ENCODE measurements at places on chromosomes 4 and X. TPM values are rescaled to one million over a fixed set of nuclear protein-coding genes. Genes with fewer than 3 reads are reported as not detected.

The CFP gene
- total RNA-seq: 14.1 TPM

The PNMA5 gene
- 0.17 TPM for total RNA-seq

The SCRG1 gene
- not detected for total RNA-seq

The PPEF2 gene
- 0.17 TPM for total RNA-seq

The IL1RAPL1 gene
- total RNA-seq: not detected

The FGA gene
- not detected for total RNA-seq

- no peak overlapping the region for H3K27ac ChIP-seq
- peaks cover 28% of the 10 kb centered on the region for H3K4me1 ChIP-seq
- no peak overlapping the region for H3K4me3 ChIP-seq
- H3K27me3 ChIP-seq: no peaks in the 10 kb centered on the region
These were observed 37.7 kb downstream of the NOP14 start for GRCh38 chr4:2925496-2925895.

- H3K4me3 ChIP-seq: no peak overlapping the region
- DNase-seq: no peak
- no peak overlapping the region for H3K27ac ChIP-seq
- no peaks in the 10 kb centered on the region for H3K27me3 ChIP-seq
- no peaks in the 10 kb centered on the region for H3K4me1 ChIP-seq
These were observed 61.9 kb downstream of the ANKRD50 start for GRCh38 chr4:124650614-124651013.

DNA sequence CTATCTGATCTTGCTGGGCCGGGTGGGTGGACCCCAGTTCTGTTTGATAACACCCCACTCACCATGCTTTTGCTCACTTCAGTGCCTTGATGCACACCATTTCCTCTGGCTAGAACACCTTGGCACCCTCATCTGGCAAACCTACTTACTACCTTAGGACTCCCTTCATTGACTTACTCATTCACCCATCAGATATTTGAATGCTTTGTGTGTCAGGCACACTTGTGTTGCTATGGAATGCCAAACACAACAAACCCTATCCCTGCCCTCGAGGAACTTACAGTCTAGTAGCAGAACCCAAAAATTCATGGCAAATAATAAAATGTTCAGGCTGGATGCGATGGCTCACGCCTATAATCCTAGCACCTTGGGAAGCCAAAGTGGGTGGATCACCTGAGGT lies 13.9 kb downstream of the CCNG2 start:
- no peak for DNase-seq
- H3K4me1 ChIP-seq: no peaks in the 10 kb centered on the region
- H3K27ac ChIP-seq: peak overlapping the region; percentile 19
- H3K4me3 ChIP-seq: no peak overlapping the region

DNA sequence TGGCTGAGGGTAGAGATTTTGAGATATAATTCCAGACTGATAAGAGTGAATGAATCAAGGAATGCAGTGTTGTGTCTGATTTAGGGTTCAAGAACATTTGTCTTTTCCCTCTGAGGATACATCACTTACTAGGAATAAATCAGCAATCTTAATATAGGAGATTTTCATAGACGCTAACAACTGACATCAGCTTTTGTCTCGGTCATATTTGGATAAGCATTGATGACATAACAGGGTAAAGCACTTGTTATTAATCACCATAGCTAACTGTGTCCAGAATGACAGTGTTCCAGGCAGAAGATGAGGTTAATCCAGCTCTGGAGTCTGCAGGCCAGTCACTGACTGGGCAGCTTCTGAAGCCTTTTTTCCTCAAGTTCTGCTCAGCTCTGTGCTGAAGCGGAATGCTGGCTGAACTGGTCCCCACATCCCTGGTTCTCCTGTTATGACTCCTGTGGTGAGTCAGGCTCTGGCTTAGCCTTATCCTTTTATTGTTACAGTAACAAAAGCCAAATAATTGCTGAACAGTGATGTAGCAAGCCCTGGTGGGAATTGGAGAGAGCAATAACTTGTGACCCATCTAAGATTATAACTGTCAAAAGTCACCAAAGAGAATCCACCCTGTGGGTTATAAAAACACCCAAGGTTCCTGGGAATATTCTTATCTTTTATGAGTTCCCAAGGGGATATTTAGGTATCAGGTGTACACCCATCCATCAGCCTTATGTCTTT lies 41.8 kb downstream of the FNIP2 start:
- no peak for DNase-seq
- peak overlapping the region; percentile 77 for H3K27ac ChIP-seq
- H3K4me1 ChIP-seq: peaks cover 23% of the 10 kb centered on the region
- peaks cover 2% of the 10 kb centered on the region for H3K36me3 ChIP-seq
- H3K27me3 ChIP-seq: no peaks in the 10 kb centered on the region
- H3K4me3 ChIP-seq: peak overlapping the region; percentile 80

GRCh38 chr4:107520368-107520767 lies 199.7 kb downstream of the PAPSS1 start:
- no peak for DNase-seq
- no peaks in the 10 kb centered on the region for H3K4me1 ChIP-seq
- H3K4me3 ChIP-seq: no peak overlapping the region
- no peaks in the 10 kb centered on the region for H3K27me3 ChIP-seq
- H3K27ac ChIP-seq: no peak overlapping the region

GRCh38 chr4:93809773-93810172 lies 18.8 kb upstream of the ATOH1 start:
- no peaks in the 10 kb centered on the region for H3K36me3 ChIP-seq
- no peak overlapping the region for H3K4me3 ChIP-seq
- no peaks in the 10 kb centered on the region for H3K27me3 ChIP-seq
- DNase-seq: no peak
- no peaks in the 10 kb centered on the region for H3K4me1 ChIP-seq

DNA sequence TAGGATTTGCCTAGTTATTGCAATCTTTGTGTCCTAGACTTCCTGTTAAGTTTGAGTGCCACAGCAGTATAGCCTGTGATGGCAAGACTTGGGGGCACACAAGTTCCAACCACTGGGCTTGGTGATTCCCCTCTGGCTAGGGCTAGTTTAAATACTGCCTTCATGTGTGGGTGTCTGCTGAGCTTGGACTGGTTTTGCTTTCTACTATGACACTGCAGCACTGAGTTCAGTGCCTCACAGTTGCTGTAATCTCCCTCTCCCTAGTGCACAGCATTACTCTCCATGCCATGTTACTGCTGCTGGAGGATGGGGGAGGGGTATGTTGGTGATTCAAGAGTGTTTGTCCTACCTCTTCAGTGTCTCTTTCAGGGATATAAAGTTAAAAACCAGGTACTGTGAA lies 379.6 kb downstream of the IL15 start:
- no peak for DNase-seq
- H3K36me3 ChIP-seq: peaks cover 2% of the 10 kb centered on the region
- H3K27ac ChIP-seq: no peak overlapping the region
- peaks cover 3% of the 10 kb centered on the region for H3K27me3 ChIP-seq

GRCh38 chr4:8427761-8428287 lies 12.7 kb downstream of the ACOX3 start:
- peak overlapping the region; percentile 95 for H3K4me3 ChIP-seq
- no peak for DNase-seq
- no peaks in the 10 kb centered on the region for H3K36me3 ChIP-seq

- no peaks in the 10 kb centered on the region for H3K4me1 ChIP-seq
- no peak for DNase-seq
- no peaks in the 10 kb centered on the region for H3K27me3 ChIP-seq
- H3K27ac ChIP-seq: no peak overlapping the region
- H3K36me3 ChIP-seq: no peaks in the 10 kb centered on the region
These were observed 60.0 kb downstream of the SLC9B1 start for GRCh38 chr4:102959496-102959895.

- peaks cover 22% of the 10 kb centered on the region for H3K4me1 ChIP-seq
- DNase-seq: no peak
These were observed 9.6 kb upstream of the DLG3 start for GRCh38 chrX:70434914-70435586.

GRCh38 chr4:153234885-153235284 lies 30.6 kb downstream of the TRIM2 start:
- DNase-seq: no peak
- H3K4me1 ChIP-seq: peaks cover 12% of the 10 kb centered on the region
- no peaks in the 10 kb centered on the region for H3K36me3 ChIP-seq
- H3K4me3 ChIP-seq: no peak overlapping the region

DNA sequence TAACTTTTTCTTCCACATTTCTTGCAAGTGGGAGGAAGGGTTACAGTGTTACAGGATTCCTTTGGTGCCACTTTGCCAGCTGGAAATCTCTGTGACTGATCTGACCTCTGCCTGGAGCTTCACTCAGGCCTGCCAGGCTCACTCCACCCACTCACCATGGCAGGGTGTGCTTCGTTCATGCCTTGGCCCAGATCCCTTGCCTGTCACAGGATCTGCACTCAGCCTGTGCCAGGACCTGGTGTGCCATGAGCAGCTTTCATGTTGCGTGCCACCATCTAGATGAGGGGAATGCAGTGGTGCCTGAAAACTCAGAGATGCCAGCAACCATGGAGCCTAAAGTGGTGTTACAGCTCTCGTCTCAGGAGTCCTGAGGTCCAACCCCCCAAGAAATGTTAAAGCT lies 2596.4 kb downstream of the PCDH7 start:
- no peak for DNase-seq
- no peak overlapping the region for H3K27ac ChIP-seq
- no peak overlapping the region for H3K4me3 ChIP-seq
- no peaks in the 10 kb centered on the region for H3K36me3 ChIP-seq
- no peaks in the 10 kb centered on the region for H3K4me1 ChIP-seq
- no peaks in the 10 kb centered on the region for H3K27me3 ChIP-seq

DNA sequence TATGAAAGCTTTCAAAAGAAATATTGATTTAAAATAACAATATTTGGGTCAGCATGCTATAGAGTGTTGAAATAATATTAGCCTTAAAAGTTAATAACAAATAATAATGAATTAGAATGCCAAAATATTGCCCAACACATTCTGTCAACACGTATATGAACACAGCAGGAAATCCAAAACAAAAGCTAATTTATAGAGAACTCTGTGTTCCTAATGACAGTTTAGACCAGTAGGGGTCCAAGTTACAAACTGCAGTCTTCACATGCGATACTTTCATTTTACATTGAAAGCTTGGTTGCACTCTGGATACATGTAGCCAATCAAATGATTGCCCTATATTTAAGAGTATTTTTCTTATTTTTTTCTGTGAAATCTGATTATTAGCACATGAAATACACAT lies 274.4 kb downstream of the DCTD start:
- no peak for DNase-seq
- no peaks in the 10 kb centered on the region for H3K36me3 ChIP-seq
- H3K4me1 ChIP-seq: no peaks in the 10 kb centered on the region

DNA sequence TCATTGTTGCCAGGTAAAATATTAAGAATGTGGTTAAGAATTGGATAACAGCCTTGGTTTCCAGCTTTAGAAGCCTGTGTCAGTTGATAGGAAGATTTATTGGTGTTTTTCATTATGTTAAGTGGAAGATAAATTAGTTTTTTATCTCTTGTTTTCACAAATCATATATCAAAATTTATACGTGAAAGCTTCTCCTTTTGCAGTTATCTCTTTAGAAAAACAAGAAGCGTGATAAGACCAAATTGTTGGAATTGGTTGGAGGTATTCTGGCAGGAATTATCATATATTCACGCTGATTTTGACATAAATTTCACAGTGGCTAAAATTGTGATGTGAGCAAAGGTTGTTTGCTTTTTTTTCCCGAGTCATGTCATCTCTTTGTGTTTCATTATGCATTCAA lies 90.6 kb downstream of the FRMPD4 start:
- DNase-seq: no peak
- H3K4me3 ChIP-seq: no peak overlapping the region
- H3K27ac ChIP-seq: no peak overlapping the region
- no peaks in the 10 kb centered on the region for H3K4me1 ChIP-seq

GRCh38 chr4:113478032-113478431 lies 283.5 kb downstream of the CAMK2D start:
- peaks cover 38% of the 10 kb centered on the region for H3K36me3 ChIP-seq
- H3K27me3 ChIP-seq: no peaks in the 10 kb centered on the region
- no peak overlapping the region for H3K27ac ChIP-seq
- no peak overlapping the region for H3K4me3 ChIP-seq

GRCh38 chr4:73832651-73833237 lies 3.7 kb upstream of the CXCL6 start:
- no peaks in the 10 kb centered on the region for H3K36me3 ChIP-seq
- peaks cover 15% of the 10 kb centered on the region for H3K27me3 ChIP-seq
- no peaks in the 10 kb centered on the region for H3K4me1 ChIP-seq
- no peak for DNase-seq

- H3K4me1 ChIP-seq: no peaks in the 10 kb centered on the region
- H3K27me3 ChIP-seq: no peaks in the 10 kb centered on the region
- H3K4me3 ChIP-seq: no peak overlapping the region
These were observed 213.6 kb upstream of the VEGFC start for GRCh38 chr4:177006331-177006730.

GRCh38 chr4:118850488-118851173 lies 14.7 kb upstream of the SEC24D start:
- H3K27ac ChIP-seq: peak overlapping the region; percentile 93
- peaks cover 4% of the 10 kb centered on the region for H3K27me3 ChIP-seq
- H3K4me3 ChIP-seq: peak overlapping the region; percentile 89
- DNase-seq: no peak
- peaks cover 21% of the 10 kb centered on the region for H3K4me1 ChIP-seq

- DNase-seq: no peak
- H3K4me3 ChIP-seq: peak overlapping the region; percentile 28
- no peak overlapping the region for H3K27ac ChIP-seq
- peaks cover 10% of the 10 kb centered on the region for H3K27me3 ChIP-seq
These were observed 14.4 kb downstream of the MGARP start for GRCh38 chr4:139265654-139266053.

DNA sequence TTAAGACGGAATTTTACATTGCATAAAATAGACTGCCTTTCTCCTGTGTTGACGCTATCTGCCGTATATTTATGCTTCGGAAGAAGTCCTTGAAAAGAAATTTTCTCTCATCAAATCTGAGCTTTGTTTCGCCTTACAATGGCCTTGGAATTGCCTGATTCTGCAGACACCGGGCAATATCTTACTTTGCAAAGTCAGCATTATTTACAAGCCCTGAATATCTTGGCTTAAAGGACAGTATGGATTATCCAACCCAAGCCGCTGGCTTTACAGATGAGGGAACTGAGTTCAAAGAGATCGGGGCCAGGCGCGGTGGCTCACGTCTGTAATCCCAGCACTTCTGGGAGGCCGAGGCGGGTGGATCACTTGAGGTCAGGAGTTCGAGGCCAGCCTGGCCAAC lies 1.1 kb upstream of the MANBA start:
- H3K4me1 ChIP-seq: peaks cover 31% of the 10 kb centered on the region
- peak overlapping the region; percentile 96 for H3K4me3 ChIP-seq
- no peak overlapping the region for H3K27ac ChIP-seq
- H3K36me3 ChIP-seq: peaks cover 15% of the 10 kb centered on the region

DNA sequence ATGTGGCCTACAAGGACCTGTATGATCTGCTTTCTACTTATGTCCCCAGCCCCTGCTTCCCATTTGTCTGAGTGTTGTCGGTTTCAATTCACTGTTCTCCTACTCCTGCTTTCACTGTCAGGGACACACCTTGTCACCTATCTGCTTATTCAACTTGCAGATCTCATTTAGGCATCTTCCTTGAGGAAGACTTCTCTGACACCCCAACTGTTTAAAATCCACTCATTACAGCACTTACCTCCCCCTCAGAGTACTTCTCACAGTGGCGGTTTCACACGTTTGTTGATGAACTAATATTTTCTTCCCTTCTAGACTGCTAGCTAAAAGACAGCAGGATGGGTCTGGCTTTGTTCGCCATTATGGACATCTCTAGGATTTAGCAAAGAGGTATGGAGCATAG lies 279.9 kb upstream of the TET2 start:
- H3K27me3 ChIP-seq: no peaks in the 10 kb centered on the region
- no peak overlapping the region for H3K4me3 ChIP-seq
- no peak overlapping the region for H3K27ac ChIP-seq
- H3K4me1 ChIP-seq: no peaks in the 10 kb centered on the region
- H3K36me3 ChIP-seq: peaks cover 3% of the 10 kb centered on the region

GRCh38 chr4:67746797-67747495 lies 7.2 kb downstream of the GNRHR start:
- H3K36me3 ChIP-seq: peaks cover 3% of the 10 kb centered on the region
- H3K27ac ChIP-seq: no peak overlapping the region
- no peaks in the 10 kb centered on the region for H3K4me1 ChIP-seq
- H3K27me3 ChIP-seq: peaks cover 2% of the 10 kb centered on the region
- no peak for DNase-seq

- no peaks in the 10 kb centered on the region for H3K4me1 ChIP-seq
These were observed 22.0 kb downstream of the ATP5ME start for GRCh38 chr4:651884-652642.
